A673 (cell line): ENCODE measurements at places on chromosomes 13 and 19.

DNA sequence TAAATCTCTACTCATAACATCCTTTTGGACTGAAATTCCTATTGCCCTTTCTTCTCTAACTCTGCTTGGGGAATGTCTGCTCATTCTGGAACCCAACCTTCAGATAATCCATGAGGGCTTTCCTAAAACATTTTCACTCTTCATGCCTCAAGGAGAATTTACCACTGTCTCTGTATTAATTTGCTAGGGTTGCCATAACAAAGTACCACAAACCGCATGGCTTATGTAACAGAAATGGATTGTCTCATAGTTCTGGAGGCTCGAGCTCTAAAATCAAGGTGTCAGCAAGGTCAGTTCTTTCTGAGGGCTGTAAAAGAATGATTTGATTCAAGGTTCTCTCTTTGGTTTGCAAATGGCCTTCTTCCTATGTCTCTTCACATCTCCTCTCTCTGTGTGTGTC lies 209.7 kb downstream of the LACC1 start:
- no peak for DNase-seq

DNA sequence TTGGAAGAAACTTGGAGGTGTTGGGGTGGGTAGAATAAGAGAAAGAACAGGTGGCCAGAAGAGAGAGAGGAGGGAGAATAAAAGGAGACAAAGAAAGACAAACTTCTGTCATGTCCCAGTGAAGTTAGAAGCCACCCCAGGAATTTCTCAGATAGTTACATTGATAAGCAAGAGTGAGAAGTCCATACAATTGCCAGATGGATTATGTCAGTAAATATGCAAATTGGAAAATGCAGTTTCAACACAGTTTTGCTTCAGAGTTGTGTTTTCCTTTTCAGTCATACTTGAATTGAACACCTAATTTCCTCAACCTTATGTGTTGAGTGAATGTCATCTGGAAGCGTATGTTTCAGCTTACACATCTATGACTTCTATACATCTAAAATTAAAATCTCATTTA lies 139.2 kb downstream of the RXFP2 start:
- DNase-seq, result no peak

DNA sequence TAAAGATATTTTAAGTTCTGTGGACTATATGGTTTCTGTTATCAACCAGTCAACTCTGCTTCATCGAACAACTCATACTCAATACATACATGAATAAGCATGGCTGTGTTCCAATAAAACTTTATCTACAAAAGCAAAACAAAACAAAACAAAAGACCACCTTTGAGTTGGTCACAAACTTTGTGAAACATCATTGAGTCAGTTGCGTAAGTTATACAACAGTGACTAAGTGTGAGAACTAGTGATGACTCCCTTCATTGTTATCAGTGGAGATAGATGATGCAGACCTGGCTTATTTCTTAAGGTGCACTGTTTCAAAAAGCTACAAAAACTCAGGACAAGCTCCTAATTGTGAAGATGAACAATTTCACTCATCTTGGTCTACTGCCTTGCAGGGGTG lies 14.5 kb upstream of the KLK4 start:
- no peak for DNase-seq

- no peak for DNase-seq
Observed at GRCh38 chr13:114200399-114200911, 21.4 kb downstream of the CFAP97D2 start.

GRCh38 chr19:645912-646778 lies 6.5 kb downstream of the FGF22 start:
- no peak for DNase-seq

- no peak for DNase-seq
Observed at GRCh38 chr19:9835507-9835949, 410 bp downstream of the PIN1 start.

DNA sequence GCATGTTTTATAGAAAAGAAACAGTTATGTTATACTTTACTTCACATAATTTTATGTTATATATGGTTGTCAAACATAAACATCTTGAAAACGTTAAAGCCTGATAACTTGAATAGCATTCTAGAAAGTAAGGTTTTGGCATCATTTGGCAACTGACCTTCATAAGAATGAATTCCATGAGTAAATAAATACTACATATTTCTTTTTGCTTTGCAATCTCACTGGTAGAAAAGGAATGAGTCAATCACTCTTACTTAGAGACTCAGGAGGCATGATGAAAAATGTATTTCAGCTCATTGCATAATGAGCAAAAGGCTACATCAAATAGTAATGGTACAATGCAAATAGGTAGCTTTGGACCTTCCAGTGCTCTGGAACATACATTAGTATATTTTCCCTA lies 1381.9 kb downstream of the EFNB2 start:
- no peak for DNase-seq

- no peak for DNase-seq
Observed at GRCh38 chr13:85486663-85487062, 312.6 kb downstream of the SLITRK6 start.

DNA sequence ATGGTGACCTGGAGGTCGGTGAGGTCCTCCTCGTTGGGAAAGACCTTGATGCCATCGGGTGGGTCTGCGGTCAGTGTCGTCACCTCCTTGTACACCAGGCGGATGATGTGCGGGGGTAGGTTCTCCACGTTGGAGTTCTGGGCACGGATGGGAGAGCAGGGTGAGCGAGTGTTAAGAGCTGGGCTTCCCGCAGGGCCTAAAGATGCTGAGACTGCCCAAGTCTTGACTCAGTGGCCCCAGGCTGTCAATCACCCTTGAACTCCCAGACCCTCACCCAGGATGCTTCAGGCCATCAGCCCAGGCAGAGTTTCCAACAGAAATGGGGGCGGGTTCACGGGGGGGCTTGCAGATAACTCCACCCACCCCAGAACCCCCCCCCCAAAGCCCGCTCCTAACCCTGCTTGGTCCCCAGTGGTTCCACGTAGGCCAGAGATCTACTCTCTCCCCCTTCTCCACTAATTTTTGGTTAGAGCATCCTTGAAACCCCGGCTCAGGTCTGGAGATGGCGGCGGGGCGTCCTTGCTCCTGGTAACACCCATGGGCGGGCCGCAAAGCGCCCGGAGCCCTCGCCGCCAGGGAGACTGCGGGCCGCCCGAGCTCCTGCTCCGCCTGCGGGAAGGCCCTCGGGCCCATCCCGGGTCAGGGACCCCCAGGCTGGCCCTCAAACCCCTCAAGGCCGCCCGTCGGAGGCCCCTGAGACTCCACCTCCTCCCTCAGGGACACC lies 600 bp downstream of the UBE2S start:
- DNase-seq, result no peak

DNA sequence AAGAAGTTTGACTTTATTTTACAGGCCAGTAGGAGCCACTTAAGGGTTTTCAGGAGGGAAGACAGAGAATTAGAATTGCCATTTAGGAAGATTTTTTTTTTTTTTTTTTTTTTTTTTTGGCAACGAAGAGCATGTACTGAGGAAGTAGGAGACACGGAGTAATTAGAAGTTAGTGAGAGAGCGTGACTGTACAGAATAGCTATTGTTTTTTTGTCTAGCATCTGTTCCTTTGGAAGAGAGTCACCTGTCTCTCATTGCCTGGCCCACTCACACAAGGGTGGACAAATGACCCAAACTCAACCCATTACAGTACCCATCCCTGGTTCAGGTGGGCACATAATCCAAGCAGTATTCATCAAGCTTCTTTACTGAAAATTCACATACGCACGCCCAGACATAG lies 166.7 kb downstream of the LACC1 start:
- DNase-seq, result no peak

GRCh38 chr13:39329182-39329639 lies 273.8 kb downstream of the LHFPL6 start:
- DNase-seq, result no peak

- peak; percentile 28 for DNase-seq
Observed at GRCh38 chr13:20340759-20341171, 108.6 kb upstream of the GJB6 start.

GRCh38 chr13:19607523-19608078 lies 25.9 kb upstream of the MPHOSPH8 start:
- no peak for DNase-seq
